ENCODE measurements at places on chromosomes 12 and 14. TPM values are rescaled to one million over a fixed set of nuclear protein-coding genes. Genes with fewer than 3 reads are reported as not detected.

DNA sequence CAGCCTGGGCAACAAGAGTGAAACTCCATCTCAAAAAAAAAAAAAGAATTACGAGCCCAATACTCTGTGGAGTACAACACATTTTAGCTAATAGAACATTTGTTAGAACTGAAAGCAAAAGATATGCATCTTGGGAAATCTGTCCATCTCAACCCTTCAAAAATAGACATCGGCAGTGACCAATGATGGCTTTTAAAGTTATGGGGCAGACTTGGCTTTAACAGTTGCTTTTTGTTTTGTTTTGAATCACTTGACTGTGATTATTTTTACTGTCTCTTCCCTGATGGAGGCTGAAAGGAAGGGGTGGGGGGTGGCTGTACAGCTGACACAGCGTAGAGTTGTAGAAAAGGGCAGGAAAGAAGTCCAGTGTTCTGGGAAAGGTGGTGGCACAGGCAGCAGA is 2.2 kb downstream of the FKBP11 start:
- DNase-seq, result no peak

The MMAB gene
- 26.9 TPM for total RNA-seq

GRCh38 chr12:49413796-49414195 is 46.5 kb downstream of the SPATS2 start:
- no peak for DNase-seq

DNA sequence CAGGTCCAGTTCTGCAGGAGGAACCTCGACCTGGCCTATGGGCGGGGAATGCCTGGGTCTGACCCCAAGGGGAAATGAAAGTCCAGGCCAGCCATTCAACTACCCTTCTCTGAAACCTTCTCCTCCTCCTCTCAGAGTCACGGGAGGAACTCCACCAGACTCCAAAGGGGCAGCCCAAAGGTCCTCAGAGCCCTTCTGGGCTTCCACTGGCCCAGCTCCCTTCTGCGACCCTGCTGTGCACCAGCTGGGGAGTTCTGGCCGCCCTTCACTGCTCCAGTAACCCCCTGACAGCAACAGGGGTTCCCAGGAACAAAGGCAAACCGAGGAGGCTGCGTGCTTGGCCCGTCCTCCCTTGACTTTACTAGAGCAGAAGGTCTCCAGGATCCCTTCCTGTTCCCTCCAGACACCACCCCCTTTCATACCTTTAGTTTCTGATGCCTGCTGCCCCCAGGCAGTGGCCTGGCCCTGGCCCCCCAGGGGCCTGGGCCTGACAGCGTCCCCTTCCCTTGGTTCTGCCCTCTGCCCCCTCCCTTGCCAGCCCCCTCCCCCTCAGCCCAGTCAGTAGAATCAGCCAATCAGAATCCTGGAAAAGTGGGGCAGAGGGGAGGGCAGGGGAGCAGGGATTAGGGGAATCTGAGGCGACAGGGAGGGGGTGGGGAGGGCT is 850 bp upstream of the ZNF385A start:
- no peak for DNase-seq

DNA sequence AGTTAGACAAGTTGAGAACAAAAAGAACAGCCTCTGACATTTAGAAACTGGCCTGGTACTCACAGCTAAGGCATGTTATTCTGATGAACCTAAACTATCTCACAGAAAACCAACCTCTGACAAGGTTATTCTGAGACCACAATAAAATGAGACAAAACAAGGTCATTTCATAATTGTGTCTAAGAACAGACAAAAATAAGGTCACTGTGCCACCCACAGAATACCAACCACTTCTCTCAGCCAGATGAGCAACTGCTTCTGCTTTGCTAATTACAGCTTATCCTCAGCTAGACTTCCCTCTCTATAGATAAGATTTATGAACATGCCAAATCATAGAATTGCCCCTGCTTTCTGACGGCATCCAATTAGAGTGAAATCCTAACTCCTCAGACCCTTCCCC is 52.2 kb upstream of the CRACR2A start:
- DNase-seq, result no peak

DNA sequence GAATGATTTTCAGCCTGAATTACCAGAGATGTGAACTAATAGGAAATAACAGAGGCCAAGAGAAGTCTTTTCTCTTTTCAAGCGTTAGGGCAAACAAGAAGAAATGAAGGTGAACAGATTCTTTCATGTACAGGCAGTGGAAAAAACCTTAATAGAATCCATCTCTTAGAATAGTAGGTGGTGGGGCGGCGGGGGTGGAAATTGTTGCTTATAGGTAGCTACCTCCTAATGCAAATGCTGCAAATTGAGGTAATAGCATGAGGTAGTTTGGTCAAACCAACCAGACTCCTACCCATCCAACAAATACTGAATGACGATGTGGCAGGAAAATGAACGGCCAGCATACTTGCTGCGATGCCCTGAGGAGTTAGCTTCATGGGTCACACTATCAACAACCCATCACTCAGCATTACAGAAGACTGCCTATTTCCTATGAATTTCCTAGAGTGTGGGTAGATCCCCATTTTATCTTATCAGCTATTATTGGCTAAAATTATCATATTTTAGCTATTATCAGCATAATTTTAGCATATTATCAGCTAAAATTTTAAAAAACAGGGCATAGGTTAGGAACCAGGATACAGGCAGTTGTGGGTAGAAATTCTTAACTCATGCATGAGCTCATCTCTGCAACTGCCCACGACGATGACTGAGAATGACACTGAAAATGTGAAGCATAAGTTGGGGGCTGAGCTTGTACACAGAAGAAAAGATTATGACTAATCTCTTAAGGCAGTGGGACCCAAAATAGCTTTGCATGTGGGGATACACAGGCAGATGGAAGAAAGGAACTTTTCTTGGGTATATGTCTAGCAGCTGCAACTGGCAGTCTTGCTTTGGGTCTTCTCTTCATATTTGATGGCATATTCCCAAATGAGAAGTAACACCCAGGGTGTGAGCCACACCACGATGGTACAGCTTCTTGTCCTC is 68.7 kb downstream of the NIN start:
- no peak for DNase-seq

GRCh38 chr12:46188170-46188569 is 80.7 kb downstream of the SLC38A1 start:
- no peak for DNase-seq

The CBLN3 gene
- 2.9 TPM for total RNA-seq

The C1QL4 gene
- not detected for total RNA-seq

DNA sequence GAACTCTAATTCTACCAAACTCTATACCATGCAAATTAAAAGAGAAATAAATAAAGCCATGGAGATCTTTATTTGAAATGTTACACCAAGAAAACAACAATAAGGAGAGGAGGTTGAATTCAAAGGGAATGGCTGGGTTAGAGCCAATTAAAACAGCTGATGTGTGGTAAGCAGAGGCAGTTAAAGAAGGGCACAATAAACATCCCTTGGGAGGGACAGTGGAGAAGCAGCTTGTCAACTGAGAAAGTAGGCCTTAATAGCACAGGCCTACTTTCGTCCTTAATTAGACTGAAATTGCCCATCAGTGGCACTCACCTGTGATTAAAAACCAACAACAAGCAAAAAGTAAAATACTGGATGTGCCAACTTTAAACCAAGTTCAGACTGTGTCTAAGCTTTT is 16.3 kb upstream of the NAV3 start:
- DNase-seq, result no peak

GRCh38 chr12:58081488-58081887 is 140.1 kb downstream of the ATP23 start:
- DNase-seq, result no peak

The GLIPR1L1 gene
- total RNA-seq, result not detected

DNA sequence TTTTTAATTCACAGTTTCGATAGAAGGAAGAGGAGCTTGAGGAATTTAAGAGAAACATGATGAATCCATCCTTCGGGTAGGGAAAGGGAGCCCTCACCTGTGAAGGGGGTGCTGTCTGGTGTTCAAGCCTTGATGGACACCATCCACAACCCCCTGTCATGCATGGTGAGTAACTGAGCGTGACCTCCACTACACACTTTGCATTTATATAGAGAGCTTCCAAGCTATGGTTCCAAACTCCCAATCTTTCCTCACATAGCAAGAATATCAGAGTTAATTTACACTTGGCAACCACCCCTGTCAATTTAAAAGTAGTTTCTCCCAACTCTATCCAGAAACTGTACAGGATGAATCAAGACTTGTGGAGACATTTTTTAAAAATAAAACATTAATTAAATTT is 13.1 kb upstream of the NID2 start:
- no peak for DNase-seq

DNA sequence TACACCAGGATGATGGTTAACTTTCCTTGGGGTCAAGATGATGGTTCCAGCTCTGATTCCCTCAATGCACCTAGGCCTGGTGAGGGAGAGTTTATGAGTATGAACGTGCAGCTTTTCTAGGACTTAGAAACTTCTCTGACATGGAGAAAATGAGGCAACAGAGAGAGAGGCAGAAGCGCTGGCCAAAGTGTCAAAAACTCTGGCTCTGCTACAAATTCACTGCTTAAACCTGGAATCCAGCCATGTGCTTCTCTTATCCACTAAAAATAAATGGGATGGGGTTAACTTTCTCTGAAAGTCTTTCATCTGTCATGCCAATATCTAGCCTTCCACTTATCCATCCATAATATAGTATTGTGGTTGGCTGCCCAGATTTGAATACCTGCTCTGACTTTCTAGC is 568.7 kb downstream of the MED13L start:
- DNase-seq, result no peak

The SERPINA12 gene
- total RNA-seq, result not detected

GRCh38 chr12:104486363-104486750 is 29.6 kb downstream of the CHST11 start:
- no peak for DNase-seq

The TMEM30B gene
- 0.32 TPM for total RNA-seq

The USP44 gene
- 3.8 TPM for total RNA-seq

- no peak for DNase-seq
These were observed 342.6 kb downstream of the NOVA1 start for GRCh38 chr14:26255213-26255612.

- DNase-seq, result no peak
These were observed 88.5 kb downstream of the LGMN start for GRCh38 chr14:92659765-92660561.

- DNase-seq, result no peak
These were observed 79.9 kb downstream of the ARF6 start for GRCh38 chr14:49972823-49973222.

DNA sequence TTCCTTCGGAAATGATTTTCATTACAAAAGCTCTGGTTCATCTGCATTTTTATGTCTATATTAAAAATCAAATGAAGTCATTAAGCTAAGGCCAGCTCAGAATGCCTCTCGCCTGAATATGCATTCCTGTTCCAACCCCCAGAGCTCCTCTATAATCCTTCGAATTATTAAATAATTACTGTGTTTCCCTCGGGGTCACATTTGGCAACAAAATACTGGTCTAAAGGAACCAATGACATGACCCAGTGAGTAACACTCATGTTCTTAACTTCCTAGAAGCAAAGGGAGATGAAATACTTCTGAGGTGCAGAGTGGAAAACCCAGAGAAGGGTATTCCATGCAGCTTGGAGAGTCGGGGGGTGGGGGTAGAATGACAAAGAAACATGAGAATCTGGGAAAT is 68.3 kb downstream of the FOXN3 start:
- DNase-seq, result no peak

The KRT83 gene
- total RNA-seq, result not detected

The TCL1B gene
- total RNA-seq, result not detected

- DNase-seq, result no peak
These were observed 345.8 kb downstream of the TMEM132D start for GRCh38 chr12:129558036-129558435.

The VWF gene
- total RNA-seq, result 40.1 TPM

DNA sequence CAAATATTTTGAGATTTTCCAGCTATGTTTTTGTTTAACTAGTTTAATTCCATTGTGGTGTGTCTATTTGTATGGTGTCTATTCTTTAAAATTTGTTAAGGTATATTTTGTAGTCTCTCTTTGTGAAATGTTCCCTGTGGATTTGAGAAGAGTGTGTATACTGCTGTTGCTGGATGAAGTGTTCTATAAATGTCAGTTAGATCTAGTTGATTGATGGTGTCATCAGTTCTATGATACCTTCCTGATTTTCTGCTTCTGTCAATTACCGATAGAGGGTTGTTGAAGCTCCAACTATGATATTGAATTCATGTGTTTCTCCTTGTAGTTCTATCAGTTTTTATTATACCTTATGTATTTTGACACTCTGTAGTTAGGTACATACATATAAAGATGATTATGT is 53.1 kb downstream of the FUT8 start:
- DNase-seq, result no peak

GRCh38 chr12:122028905-122029560 is 7.3 kb downstream of the BCL7A start:
- no peak for DNase-seq

DNA sequence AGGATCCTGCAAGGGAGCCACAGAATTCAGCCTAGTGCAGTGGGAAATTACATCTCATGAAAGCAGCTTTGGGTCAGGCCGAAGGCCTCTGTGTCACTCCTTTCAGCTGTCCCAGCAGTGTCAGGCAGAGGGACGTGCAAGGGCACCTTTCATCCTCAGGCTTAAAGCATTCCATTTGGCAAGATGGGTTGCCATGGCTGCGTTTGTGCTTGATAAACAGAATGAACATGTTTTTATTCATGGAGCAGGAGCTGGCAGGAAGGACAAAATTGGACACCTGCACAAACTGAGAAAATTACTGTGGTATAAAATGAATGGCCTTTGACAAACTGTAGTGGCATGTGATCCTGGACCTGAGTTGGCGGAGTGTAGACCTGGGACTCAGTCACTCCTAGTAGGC is 29.4 kb downstream of the ACAD10 start:
- no peak for DNase-seq

DNA sequence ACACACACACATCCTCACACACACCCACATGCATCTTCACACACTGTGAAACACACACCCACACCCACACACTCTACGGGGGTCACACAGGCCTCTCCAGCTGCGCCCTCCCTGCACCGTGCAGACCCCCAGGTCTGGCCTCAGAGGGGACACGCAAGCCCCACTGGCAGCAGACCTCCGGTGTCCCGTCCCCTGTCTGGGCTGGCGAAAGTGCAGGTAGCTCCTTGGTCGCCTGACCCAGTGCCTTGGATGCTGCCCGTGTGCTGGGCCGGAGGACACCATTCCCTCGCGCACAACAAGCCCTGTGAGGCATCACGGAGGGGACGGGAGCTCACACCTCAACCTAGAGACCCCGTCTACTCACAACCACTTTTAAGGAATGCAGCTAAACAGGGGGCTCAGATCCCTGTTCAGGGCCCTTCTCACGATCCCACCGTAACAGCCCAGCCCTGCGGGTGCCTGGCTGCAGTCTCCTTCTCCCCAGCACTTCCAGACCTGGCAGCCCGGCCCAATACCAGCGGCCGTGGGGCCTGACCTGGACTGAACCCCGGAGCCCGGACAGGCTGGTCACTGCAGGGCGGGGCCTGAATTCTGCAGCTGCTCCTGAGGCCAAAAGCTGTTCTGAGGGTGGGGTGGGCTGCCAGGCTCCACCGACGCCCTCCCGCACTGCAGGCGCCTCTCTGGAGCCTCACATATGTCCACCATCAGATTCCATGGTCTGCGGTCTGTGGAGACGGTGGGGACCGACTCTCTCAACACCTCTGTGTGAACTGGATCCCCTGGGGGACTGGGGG is 42.1 kb upstream of the FZD10 start:
- DNase-seq, result no peak

The NOVA1 gene
- 106 TPM for total RNA-seq

The KERA gene
- not detected for total RNA-seq

GRCh38 chr12:45707241-45707857 is 22.2 kb upstream of the ARID2 start:
- no peak for DNase-seq
